ENCODE measurements at places on chromosomes 11 and 22.

DNA sequence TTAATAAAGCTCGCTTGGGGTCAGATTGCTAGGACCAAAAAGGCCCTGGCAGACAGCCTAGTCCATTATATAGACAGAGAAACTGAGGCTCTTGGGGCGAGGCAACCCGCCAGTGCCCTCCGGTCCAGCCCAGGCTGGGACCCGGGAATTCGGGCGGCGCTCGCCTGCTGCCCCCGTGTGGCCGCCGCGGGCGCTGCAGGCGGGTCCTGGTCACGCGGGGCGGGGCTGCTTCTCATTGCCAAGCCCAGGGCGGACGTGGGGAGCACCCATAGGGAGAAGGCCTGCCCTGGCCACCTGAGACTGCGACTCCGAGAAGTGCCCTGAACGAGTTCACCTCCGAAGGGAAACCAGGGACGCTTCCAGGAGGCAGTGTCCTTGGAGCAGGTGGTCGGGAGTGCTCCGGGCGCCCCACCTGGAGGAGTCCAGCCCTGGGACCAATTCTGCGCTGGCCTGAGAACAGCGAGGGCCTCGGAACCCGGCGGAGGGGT lies 36.0 kb upstream of the CSNK1E start:
- peak; percentile 51 for DNase-seq

DNA sequence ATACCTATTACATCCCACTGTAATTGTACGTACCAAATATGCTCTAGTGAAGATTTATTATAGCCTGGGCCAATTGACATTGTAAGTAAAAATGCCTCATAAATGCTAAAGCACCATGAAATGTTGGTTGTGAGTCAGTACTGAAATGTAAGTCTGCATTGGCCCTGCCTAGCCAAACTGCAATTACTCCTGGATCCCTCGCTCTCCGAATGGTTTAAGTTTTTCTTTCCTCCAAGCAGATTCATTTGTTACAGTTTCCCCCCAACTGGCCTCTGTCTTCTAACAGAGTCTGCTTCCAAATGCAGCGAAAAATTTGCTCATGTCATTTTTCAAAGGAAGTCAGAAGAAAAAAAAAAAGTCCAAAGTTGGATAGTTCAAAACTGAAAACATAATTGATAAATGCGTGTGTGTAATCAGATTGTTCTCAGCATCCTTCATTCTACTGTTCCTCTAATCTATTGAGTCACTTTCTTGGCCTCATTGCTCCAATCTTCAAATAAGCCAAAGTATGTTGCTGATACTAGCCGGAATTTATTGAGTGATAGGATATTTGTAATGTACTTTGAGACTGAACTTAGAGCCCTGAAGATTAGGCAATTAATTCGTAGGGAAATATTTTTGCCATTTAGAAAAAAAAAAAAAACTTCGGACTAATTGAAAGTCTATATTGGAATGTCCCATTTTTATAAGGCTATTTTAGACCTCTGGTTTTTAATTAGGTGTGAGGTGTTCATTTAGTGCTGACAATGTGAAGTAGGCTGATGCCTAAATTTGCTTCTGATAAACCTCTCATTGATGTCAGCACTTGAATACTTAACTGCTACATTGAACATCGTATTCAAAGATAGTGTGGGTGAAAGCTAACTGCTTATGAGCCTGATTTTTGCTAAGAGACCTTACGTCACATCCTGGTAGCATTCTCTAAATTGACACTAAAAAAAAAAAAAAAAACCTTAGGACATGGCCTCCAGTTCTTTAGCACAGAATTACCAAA lies 93.4 kb downstream of the WT1 start:
- no peak for DNase-seq

DNA sequence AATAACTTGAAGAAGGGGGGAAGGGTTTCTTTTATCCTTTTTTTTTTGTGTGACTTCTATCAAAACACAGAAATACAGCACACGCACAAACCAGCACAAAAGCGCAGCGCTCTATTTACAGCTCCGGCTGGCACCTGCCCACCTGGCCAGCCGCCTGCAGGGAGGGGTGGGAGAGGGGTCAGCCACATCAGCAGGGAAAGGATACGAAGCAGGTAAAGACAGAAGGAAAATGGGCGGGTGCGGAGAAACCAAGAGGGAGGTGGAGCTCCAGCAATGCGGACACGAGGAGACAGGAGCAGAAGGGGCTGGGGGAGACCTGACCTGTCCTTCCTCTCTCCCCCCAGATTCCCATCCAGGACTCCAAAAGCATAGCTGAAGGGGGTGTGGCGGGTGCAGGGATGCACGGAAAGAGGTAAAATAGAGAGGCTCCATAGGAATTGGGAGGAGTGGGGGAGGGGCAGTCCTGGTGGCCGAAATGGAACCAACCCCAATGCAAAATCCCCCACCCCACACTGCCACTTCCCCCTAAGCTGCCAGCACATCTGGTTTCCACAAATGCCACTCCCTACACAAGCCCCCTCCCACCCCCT lies 14.1 kb downstream of the CXCR5 start:
- no peak for DNase-seq

DNA sequence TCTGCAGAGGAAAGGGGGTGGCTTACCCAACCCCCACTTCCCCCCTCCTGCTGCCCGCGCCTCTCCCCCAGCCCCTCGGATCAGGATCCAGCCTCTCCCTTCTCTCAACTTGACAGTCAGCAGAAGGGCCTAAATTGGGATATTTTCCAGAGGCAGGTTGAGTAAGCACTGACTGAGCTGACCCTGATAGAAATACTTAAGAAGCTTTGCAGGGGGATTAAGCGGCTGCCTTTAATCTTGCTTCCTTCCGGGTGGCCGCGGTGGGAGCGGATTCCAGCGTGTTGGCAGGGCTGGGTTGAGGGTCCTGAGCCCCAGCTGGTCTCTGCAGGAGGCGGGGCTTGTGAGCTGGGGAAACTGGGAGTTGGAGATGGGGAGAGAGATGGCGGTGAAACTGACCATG lies 445.2 kb downstream of the NTM start:
- no peak for DNase-seq

- no peak for DNase-seq
These were observed 729.0 kb downstream of the FAM181B start for GRCh38 chr11:82004537-82005213.

DNA sequence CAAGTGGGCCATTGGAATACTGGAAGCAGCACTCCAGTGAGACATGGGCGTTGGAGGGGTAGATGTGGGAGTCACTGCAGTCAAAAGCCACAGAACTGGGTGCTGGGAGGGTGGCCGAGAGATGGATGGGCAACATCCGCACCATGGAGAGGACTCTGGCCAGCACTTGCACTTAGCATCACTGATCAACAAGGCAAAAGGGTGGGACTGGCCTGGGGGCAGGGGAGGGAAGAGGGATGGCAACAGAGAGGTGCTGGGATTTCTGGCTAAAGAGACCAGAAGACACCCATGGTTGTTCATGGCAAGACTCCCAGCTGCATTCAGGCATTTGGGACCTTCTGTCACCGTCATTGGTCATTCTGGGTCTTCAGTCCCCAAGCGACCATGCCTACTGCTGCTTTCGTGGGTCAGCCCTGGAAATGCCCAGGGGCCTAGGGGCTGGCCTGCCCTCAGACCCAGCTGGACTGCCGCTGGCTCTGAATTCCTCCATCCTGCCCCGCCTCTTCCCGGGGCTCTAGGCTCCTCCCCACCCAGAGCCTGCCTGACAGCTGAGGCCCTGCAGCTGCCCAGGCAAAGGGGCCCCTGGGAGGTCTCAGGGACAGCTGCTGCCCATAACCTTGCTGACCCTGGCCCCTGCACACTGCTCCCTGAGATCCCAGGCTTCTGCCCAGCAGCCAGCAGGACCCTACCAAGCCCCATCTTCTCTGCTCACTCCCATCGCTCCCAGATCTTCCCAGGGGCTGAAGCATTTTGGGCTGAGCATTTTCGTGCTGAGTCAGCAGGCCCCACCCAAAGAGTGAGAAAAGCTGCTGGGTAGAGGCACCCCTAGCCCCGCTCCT lies 13.0 kb upstream of the CDC42EP2 start:
- no peak for DNase-seq

- DNase-seq: no peak
These were observed 1398.1 kb downstream of the BRD1 start for GRCh38 chr22:48429446-48430020.

Measured in activated CD4-positive, alpha-beta T cell treated with anti-CD3 and anti-CD28 coated beads, Interleukin-2, amount 50 U/mL, for 4 hours (primary cell).